ENCODE measurements at places on chromosomes 5 and 9. TPM values are rescaled to one million over a fixed set of nuclear protein-coding genes. Genes with fewer than 3 reads are reported as not detected.

GRCh38 chr9:123678038-123678877 lies 251.7 kb downstream of the DENND1A start:
- DNase-seq: no peak

Gene SRP19
- total RNA-seq: 76.6 TPM

- no peak for DNase-seq
Measured at GRCh38 chr9:129602598-129603415, 18.1 kb downstream of the C9orf50 start.

DNA sequence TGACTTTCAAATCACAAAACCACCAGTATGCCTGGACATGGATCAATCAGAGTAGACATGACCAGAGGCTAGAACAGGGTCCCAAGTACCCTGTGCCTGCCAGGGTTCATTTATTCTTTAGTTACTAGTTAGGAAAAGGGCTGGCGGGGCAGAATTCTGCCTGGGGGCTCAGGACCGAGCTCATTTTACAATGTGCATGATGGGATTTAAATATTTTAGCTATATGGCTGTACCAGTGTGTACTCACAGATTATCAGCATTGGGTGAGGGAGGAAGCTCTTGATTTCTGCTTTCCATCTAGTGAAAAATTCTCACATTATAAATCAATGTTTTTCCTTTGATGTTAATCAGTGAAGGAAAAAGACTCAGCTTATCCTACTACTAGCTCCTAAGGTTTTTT lies 1511.1 kb downstream of the EFNA5 start:
- no peak for DNase-seq

- no peak for DNase-seq
Measured at GRCh38 chr5:149671544-149671943, 58.6 kb upstream of the PPARGC1B start.

- no peak for DNase-seq
Measured at GRCh38 chr9:109906766-109907382, 126.9 kb downstream of the PALM2AKAP2 start.

- no peak for DNase-seq
Measured at GRCh38 chr5:132058646-132059042, 1.8 kb upstream of the IL3 start.

- no peak for DNase-seq
Measured at GRCh38 chr9:11805969-11806368, 887.2 kb upstream of the TYRP1 start.

DNA sequence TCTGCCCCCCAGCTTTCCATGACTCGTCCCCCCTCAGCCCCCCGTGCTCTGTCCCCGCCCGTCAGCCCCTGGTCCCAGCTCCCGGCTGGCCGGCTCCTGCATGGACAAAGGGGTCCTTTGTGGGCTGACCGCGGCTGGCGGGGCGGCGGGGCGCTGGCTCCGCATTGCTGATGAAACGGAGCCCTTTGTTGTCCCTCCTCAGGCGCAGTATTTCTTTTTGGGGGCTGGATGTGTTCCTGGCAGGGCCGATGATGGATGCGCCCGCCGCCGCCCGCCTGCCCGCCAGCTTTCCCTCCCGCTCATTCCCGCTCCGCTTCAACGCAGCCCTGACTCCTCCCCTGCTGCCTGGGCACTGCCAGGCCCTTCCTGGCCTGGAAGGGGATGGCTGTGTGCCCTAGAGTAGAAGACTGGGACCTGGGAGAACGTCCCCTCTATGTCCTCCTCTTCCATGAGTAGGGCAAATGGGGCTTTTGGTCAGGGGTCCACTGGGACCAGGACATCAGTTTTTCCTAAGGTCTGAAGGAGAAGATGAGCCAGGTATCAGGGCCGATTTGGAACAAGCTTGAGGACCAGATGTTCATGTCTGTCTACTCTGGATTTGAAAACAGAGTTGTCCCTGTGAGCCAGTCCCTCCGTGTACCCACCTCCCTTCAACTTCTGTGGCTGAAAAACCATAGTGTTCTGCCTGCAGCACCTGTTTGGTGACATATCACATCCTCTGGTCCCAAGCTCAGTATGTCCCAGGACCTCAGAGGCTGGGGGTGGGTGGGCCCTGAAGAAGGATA lies 29.0 kb downstream of the CXXC5 start:
- DNase-seq: no peak

GRCh38 chr5:133054697-133055471 lies 3.1 kb downstream of the HSPA4 start:
- no peak for DNase-seq

GRCh38 chr5:159362220-159362619 lies 31.9 kb upstream of the IL12B start:
- no peak for DNase-seq

DNA sequence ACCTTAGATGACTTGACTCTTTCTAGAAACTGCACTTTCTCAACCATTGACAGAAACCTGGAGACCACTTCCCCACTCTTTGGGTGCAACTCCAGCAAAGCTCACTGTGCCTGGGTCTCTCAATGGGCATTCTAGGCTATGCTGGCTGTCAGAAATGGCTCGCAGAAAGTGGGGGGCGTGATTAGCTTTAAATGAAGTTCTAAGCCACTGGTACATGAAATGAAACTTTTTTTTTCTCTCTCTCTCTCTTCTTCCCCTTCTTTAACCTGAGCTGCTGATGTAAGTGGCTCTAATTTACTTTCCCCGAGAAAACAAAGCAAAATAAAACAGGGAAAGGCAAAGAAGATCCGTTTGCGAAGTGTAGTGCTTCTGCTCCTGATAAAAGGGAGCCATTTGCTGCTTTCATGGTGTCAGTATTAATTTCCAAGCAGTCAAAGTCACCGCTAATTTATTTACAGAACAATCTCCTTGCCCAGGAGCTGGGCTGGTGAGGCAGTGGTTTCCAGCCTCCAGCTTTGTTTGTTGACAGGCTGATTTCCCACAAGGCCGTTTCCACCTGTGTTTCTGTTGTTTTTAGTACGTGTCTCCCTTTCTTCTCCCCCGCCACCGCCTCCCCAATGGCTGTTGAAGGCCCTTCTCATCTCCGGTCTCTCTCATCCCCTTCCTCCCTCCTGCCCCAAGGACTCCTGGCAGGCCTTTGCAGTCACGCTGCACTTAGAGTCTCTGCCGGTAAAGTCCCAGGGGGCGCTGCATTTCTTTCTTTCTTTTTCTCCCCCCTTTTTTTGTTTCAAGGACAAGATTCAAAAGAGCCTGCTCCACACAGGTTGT lies 422.9 kb downstream of the EBF1 start:
- no peak for DNase-seq

GRCh38 chr5:168601972-168602371 lies 22.8 kb upstream of the PANK3 start:
- DNase-seq: no peak

Gene C9orf153
- total RNA-seq: not detected

GRCh38 chr9:134237630-134238265 lies 73.4 kb upstream of the RNU6ATAC start:
- no peak for DNase-seq

- DNase-seq: no peak
Measured at GRCh38 chr5:72464071-72464470, 43.1 kb downstream of the ZNF366 start.

Gene PRKAA1
- 90.3 TPM for total RNA-seq

DNA sequence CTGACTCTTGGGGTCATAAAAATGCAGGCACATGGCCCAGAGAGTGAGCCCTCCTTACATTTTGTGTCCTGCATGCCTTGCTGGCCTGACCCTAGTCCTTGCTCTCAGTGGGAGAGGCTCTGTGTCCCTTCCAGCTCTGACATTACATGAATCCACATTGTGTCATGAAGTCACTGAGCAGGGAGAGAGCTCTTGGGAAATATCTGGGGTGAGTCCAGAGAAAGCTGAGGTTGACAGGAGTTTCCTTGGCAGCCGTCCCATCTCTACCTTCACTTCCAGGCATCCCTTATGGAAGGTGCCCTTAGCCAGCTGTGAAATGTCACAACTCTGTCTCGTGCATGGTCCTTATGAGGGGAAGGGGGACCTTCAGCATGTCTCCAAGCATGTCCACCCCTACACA lies 41.0 kb downstream of the FAT2 start:
- DNase-seq: no peak

Gene CPLANE1
- 13.1 TPM for total RNA-seq

DNA sequence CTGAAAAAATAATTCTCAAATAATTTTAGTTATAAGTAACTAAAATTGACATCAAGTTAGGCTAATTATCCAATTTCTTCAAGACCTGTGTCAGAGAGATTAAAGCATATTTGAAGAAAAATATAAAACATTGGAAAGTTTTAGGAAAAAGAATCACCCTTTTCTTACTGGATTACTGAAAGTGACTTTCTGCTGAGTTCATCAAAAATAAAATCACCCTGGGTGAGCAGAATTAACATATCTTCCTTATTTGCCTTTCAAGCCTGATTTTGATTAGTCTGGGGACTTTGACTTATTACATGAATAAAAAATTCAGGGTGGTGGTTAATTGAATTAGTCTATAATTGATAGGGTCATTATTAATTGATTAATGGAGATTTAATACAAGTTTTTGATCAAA lies 252.3 kb upstream of the HAPLN1 start:
- no peak for DNase-seq

DNA sequence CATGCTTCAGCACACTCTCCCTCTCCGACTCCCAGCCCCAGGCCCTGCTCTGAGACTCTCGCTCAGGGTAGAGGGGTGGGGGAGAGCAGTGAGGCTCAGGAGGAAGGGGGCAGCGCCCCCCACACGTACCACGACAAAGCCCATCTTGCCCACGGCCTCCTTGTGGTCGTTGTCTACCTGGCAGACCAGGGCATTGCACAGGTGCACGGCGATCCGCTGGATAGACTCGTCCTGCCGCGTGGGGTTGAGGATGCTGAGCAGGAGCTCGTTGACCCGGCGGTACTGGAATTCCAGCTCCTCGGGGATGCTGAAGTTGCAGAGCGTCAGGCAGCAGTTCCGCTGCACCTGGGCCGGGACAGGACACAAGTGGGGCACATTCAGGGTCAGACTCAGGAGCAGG lies 18.5 kb upstream of the ZDHHC12 start:
- no peak for DNase-seq

GRCh38 chr9:113790093-113790492 lies 86.0 kb upstream of the ZNF618 start:
- DNase-seq: no peak

Data from ascending aorta (tissue), 2 donors.